ENCODE measurements at places on chromosomes 12 and 14. TPM values are rescaled to one million over a fixed set of nuclear protein-coding genes. Genes with fewer than 3 reads are reported as not detected.

The CEBPE gene
- total RNA-seq: 0.37 TPM

The LRRK2 gene
- total RNA-seq: 60.2 TPM

The PLA2G1B gene
- not detected for total RNA-seq

The KRR1 gene
- total RNA-seq: 87.7 TPM

The DNAJC22 gene
- not detected for total RNA-seq

The KSR2 gene
- not detected for total RNA-seq

The EIF5 gene
- 314 TPM for total RNA-seq

The PPP1R13B gene
- 38.6 TPM for total RNA-seq

The BDKRB1 gene
- not detected for total RNA-seq

The PLEKHG3 gene
- total RNA-seq: 0.12 TPM

The KLRC4 gene
- total RNA-seq: not detected
